ENCODE measurements at places on chromosomes 6 and 20. TPM values are rescaled to one million over a fixed set of nuclear protein-coding genes. Genes with fewer than 3 reads are reported as not detected.

Gene MYLK4
- 0.07 TPM for total RNA-seq

Gene EYA2
- total RNA-seq: not detected

Gene SAMD3
- 3.8 TPM for total RNA-seq

Gene JARID2
- 44.0 TPM for total RNA-seq

Gene CITED2
- 50.1 TPM for total RNA-seq

Gene TPD52L2
- 67.8 TPM for total RNA-seq

DNA sequence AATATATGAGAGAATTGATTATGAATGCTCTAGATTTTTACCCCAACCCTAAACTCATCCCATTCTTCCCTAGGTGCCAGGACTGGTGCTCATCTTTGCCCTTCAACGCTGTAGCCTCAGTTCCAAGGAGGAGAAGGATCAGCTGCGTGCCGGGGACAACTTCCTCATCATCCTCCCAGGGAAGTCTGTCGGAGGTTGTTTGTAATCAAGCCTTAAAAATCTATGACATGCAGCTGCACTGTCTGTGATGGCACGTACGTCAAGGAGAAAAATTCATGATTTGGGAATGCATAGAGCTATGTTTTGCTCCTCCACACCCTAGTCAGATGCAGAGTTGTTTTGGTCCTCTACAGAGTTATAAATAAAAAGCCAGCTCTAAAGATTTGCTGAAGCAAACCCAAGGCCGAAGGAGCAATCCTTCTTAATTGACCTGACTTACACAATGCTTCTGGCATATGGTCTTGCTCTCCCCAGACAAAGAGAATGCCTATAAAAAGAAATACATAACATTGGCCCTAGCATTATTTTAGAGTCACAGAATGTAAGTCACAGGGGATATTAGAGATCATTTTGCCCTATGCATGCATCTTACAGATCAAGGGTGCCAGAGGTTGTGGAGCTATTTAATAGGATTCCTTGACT is 244.2 kb downstream of the HIVEP2 start:
- H3K4me1 ChIP-seq: peaks cover under 1% of the 10 kb centered on the region
- no peaks in the 10 kb centered on the region for H3K27me3 ChIP-seq
- H3K4me3 ChIP-seq: no peak overlapping the region
- H3K36me3 ChIP-seq: no peaks in the 10 kb centered on the region
- no peak for DNase-seq
- no peak overlapping the region for H3K27ac ChIP-seq

DNA sequence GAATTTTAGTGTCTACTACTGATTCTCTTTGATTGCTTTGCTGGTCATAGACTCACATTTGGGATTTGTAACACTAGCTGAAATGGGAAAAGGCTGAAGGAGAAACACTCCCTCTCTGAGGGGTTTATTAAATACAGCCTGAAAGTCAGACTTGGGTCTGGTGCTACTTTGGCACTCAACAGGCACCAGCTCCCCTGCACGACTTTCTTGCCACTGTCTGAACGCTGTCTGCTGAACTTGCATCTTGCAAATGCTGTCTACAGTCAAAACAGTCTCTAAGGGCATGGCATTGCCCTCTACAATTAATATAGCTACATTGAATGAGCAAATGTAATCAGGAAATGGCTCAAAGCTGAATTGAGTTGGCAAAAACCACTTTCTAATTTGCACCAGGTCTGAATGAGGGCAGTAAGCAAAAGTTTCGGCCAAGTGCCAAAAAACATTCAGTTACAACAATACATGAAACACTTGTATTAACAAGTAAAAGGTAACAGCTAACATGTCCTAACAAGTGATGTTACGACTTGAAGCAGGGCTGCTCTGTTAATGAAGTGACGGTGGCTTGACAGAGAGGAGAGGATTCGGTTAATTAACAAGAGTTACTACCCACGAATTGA is 119.5 kb downstream of the FOXC1 start:
- H3K27me3 ChIP-seq: no peaks in the 10 kb centered on the region
- no peak overlapping the region for H3K4me3 ChIP-seq
- H3K4me1 ChIP-seq: no peaks in the 10 kb centered on the region
- DNase-seq: no peak
- H3K27ac ChIP-seq: no peak overlapping the region

DNA sequence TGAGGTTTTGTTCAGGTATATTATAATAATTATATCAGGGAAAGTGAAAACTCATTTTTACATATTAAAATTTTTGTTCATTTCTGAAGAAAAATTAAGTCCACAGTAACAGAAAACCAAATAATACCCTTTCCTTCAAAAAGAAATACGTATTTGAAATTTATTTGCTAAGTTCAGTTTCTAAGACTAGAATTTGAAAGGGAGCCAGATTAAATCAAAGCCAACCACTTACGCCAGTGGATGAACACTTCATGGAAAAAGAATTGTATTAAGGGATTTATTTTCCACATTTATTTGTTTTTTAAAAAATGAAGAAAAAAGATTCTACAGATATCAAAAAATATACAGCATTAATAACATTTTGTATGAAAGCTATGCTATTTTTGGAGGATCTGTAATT is 654.4 kb downstream of the EYS start:
- no peaks in the 10 kb centered on the region for H3K36me3 ChIP-seq
- no peak overlapping the region for H3K4me3 ChIP-seq
- no peaks in the 10 kb centered on the region for H3K27me3 ChIP-seq
- no peaks in the 10 kb centered on the region for H3K4me1 ChIP-seq
- no peak for DNase-seq

DNA sequence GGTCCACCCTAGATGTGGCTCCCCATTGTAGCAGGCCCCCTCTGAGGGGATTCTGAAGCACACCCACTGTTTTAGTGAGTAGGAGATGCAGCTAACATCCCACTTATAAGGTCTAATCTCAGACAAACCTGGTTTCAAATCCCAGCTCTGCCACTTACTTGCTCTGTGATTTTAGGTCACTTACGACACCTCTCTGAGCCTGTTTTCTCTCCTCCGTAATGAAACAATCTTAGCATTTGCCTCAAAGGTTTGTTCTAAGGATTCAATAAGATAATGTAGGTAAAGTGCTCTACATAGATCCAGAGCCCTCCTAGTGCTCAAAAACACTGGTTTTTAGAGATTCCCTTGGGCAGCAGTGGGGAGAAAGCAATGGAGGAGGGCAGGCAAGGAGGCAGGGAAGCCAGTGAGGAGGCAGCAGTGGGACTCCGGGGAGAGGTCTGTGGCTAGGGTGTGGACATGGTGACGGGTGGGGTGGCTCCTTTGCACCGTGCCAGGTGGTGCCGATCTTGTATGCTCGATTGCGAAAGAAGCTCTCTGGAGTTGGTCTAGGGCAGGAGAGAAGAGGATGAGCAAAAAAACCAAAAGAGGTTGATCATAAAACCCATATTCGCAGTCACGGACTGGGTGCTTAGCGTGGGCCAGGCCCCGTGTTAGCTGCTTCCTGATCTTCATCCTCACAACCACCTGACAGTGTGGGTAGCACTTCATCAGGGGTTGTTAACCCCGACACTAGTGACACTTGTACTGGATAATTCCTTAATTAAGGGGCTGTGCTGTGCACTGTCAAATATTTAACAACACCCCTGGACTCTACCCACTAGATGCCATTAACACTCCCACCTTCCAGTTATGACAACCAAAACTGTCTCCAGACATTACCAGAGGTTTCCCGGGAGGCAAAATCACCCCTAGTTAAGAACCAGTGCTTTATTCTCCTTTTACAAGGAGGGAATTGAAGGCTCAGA is 16.8 kb upstream of the PTGIS start:
- H3K27me3 ChIP-seq: peaks cover under 1% of the 10 kb centered on the region
- no peak overlapping the region for H3K27ac ChIP-seq

DNA sequence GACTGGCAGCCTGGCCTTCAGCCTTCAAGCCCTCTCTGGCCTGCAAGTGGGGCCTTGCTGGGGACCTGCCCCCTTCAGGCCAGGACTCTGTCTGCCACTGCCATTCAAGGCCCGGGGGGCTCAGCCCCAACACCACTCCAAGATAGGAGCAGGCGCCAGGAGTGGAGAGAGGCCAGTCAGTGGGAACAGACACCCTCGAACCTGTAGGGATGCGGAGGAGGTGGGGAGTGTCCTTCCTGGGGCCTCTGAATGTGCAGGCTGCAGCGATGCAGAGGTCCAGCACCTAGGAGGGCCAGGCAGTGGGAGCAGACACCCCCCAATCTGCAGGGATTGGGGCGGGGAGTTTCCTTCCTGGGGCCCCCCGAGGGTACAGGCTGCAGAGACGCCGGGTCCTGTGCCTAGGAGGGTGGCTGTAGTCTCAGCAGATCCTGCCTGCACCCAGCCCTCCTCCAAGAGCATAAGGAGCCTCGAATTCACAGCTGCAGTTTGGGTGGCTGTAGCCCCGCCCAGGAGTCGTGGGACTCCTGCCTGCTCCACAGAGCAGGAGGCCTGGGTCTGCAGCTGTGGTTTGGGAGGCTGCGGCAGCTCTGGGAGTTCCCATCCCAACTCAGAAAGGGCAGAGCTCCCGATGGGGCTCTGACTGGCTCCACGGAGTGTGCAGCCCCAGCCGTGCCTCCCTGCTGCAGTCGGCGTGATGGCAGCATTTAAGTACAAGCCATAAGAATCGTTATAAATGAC is 33.1 kb downstream of the NR2E1 start:
- H3K27me3 ChIP-seq: no peaks in the 10 kb centered on the region
- no peak overlapping the region for H3K4me3 ChIP-seq
- H3K36me3 ChIP-seq: peaks cover 6% of the 10 kb centered on the region

DNA sequence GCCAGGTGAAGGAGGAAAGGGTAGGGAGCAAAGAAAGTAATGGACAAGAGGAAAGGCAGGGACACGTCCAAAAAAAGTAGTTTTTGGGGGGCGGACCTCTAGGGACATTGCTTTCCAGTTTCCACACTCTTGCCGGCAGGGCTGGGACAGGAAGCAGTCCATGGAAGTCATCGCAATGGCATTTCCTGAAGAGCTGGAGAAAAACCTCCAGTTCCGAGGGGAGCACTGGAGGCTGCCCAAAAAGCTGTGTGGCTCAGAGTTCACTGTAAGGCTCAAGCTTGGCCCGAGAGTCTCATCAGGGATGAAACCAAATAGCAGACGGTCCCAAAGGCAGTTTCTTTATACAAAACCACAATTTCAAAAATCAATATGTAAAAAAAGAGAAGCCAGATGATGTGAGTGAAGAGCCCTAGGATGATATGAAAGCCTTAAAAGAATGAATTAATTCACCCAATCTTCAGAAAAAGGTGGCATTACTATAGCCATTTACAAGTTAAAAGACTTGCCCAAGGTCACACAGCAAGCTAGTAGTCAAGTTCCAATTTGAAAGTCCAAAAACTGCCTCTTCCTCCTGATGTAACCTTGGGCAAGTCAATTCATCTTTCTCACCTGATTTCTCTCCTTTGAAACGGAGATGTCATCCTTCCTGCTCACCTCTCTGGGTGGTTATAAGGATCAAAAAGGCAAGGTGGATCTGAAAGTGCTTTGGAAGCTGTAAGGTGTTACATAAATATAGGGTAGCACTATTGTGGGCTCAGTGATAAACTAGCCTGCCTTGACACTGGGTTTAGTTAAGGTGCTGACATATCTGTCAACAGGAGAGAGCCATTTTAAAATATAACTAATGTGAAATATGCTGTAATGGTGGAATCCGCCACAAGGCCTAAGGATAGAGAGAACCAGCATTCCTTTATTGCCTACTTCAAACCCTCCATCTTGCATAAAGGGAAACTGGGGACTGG is 9.1 kb downstream of the BCL2L1 start:
- no peak for DNase-seq
- no peaks in the 10 kb centered on the region for H3K27me3 ChIP-seq
- H3K4me3 ChIP-seq: peak overlapping the region; percentile 24
- peaks cover 87% of the 10 kb centered on the region for H3K4me1 ChIP-seq
- peaks cover 79% of the 10 kb centered on the region for H3K36me3 ChIP-seq

- H3K27ac ChIP-seq: no peak overlapping the region
- H3K36me3 ChIP-seq: peaks cover 10% of the 10 kb centered on the region
- peaks cover 9% of the 10 kb centered on the region for H3K27me3 ChIP-seq
These were observed 1.1 kb downstream of the DLK2 start for GRCh38 chr6:43454290-43454695.

DNA sequence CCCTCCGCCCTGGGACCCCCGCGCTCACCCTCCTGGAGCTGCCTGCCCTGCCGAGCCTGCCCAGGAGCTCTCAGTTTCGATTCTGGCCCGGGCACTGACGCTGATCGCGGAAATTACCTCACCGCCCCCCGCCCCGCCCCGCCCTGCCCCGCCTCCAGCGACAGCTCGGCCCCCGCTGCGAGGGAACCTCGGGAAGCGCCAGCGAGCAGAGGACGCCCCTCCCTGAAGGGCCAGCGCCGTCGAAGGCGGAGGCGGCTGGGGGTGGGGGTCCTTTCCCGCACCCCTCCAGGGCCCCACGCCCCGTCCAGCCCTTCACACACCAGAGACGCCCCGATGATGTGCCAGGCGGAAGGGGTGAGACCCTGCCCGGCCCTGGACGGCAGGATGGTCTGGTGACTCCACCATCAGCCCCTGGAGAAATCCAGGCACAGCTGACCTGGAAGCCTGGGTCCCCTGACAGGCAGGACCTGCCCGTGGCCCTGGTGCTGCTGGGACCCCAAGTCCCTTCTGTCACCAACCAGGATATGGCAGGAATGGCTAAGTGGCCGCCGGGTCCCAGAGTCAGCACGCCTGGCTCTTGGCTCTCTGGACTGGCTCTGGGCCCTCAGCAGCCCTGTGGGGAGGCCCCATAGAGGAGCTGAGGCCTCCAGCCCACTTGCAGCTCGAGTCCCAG is at the start of gene HELZ2:
TSS of gene HELZ2 (minus strand) at position 84 of the 673 bp plus-strand sequence. CDS start 1,854 bp downstream, outside the sequence.
- H3K4me1 ChIP-seq: peaks cover under 1% of the 10 kb centered on the region
- DNase-seq: peak; percentile 79
- H3K27me3 ChIP-seq: peaks cover 3% of the 10 kb centered on the region

DNA sequence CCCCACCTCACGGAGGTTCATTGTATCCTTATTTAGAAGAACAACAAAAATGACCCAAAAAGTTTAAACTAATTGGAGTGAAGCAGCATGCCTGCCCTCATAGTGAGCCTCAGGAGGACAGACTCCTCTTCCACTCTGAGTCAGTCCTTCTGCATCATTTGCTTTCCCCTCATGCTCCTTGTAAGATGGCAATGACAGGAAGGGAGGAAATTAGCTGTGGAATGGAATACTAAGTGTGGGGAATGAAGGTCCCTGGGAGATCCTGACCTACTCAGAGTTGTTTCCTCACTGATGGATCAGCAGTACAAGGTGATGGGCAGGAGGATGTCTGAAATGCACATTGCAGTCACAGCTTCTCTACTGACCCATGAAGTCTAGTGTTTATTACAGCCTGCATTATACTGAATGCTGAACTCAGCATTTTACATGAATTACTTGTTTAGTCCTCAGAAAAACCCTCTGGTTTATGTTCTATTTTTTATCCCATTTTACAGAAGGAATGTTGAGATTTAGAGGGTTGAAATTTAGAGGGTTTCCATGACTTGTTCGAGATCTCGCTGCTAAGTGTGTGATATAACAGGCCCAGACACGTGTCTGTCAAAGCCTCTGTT is 212.0 kb upstream of the PCSK2 start:
- no peaks in the 10 kb centered on the region for H3K36me3 ChIP-seq
- H3K27ac ChIP-seq: no peak overlapping the region

GRCh38 chr6:81816380-81816779 is 63.9 kb upstream of the TENT5A start:
- H3K4me3 ChIP-seq: no peak overlapping the region
- no peak for DNase-seq
- peaks cover 3% of the 10 kb centered on the region for H3K27me3 ChIP-seq
- H3K27ac ChIP-seq: no peak overlapping the region
